ENCODE measurements at places on chromosomes 1 and 21.
A peak's percentile ranks its signal among the peaks of the same experiment; 100 is the strongest.

DNA sequence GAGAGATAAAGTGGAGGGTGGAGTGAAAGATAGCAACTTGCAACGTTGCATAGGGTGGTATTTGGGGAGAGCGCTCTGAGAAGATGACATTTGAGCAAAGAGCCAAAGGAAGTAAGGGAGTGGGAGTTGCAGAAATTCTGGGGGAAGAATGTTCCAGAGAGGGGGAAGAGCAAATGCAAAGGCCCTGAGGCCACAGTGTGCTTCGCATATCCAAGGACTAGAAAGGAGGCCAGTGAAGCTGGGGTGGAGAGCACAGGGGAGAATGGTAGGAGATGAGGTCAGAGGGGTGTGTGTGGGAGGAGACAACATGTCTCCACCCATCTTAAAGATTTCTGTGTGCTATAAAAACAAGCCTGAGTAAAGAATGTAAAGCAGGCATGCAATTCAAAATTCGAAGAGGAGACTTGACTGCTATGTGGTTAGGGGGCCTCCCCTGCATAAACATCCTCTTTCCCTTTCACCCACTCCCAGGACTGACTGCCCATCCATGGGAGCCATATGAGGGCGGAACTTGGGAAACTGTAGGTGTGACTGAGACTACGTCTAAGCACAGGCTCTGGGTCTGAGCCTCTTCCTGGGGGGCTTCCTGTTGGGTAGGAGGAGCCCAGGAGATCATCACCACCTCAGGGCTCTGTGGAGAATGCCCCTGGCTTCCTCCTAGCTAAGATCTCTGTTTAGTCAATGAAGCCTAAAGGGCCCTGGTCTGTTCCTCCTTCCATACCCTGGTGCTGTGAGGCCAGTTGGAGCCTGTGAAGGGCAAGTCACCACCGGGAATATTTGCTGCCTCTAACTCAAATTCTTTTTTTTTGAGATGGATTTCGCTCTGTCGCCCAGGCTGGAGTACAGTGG lies 2.9 kb upstream of the CLIC4 start:
- DNase-seq, result peak; percentile 7

DNA sequence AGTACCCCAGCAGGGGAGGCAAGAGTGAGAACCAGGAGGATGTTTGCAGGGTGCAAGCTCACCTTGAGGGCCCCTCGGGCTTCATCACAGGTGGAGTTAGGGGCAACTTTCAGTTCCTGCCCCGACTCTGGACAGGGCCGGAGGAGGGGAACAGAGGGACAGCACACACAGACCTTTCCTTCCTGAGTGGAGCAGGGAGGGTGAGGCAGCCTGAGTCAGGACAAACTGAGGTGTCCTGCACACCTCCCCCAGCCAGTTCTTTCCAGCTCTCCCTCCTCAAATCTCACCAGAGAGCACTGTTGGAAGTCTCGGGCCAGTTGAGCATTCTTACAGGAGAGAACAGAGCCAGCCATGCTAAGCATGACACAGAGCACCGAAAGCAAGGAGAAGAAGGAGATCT lies 1.5 kb downstream of the ENTREP3 start:
- no peak for DNase-seq

- DNase-seq, result peak; percentile 30
Observed at GRCh38 chr21:29130270-29130969, at the start of gene MAP3K7CL. TSS of gene MAP3K7CL (plus strand) at chr21:29130644. CDS start at chr21:29133345, 2,701 bp downstream.

GRCh38 chr21:45122432-45123132 lies 48.2 kb downstream of the ADARB1 start:
- DNase-seq, result no peak

DNA sequence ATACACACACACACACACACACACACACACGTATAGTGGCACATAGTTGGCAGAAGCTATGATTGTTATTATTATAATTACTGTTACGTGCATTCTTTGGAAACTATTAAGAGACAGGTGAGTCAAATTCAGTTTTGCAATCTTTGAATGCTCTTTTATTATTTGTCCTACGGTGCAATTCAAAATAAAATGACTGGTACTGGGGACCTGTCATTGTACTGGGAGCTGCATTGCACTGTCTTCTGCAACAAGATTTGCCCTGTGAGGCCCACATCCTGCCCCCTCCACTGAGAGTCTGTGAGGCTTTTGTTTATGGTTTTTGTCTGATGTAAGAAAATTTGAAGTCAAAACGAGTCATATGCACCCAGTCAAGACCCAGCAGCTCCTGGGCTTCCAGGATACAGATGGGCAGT lies 1.9 kb downstream of the LY9 start:
- DNase-seq, result no peak

GRCh38 chr1:9735800-9736199 lies 84.3 kb downstream of the PIK3CD start:
- DNase-seq, result no peak

DNA sequence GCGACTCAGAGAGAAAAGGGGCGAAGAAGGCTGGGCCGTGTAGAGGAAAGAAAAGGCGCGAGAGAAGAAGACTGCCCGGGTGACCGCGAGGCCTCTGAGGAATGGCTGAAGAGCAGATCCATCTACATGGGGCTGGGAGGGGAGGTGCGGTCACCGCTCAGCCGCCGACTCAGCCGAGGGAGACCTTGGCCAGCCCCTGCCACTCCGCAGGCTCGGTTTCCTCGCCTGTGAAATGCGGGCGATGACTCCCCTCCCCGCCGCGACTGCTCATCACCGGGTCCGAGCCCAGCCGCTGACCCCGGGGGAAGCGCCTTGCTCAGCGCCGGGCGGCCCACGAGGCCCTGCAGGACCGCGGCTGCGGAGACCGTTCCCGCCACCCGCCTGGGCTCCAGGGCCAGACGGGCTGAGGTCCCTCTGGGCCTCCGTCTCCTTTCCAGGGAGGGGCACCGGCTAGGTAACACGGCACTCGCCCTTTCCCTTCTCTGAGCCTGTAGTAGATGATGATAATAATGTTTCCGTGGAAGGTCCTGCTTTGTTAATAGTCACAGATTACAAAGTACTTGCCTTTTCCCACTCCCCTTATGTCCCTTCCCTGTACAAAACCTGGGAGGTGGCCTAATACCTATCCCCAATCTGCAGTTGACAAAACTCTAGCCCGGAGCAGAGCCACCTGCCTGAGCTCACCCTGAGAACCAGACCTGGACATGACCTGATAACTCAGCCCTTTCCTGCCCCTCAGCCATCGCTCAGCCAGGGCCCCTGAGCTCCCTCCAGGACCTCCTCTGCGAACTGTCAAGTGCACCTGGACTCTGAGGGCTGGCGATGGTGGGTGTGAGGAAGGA lies 1.6 kb upstream of the BSND start:
- no peak for DNase-seq

DNA sequence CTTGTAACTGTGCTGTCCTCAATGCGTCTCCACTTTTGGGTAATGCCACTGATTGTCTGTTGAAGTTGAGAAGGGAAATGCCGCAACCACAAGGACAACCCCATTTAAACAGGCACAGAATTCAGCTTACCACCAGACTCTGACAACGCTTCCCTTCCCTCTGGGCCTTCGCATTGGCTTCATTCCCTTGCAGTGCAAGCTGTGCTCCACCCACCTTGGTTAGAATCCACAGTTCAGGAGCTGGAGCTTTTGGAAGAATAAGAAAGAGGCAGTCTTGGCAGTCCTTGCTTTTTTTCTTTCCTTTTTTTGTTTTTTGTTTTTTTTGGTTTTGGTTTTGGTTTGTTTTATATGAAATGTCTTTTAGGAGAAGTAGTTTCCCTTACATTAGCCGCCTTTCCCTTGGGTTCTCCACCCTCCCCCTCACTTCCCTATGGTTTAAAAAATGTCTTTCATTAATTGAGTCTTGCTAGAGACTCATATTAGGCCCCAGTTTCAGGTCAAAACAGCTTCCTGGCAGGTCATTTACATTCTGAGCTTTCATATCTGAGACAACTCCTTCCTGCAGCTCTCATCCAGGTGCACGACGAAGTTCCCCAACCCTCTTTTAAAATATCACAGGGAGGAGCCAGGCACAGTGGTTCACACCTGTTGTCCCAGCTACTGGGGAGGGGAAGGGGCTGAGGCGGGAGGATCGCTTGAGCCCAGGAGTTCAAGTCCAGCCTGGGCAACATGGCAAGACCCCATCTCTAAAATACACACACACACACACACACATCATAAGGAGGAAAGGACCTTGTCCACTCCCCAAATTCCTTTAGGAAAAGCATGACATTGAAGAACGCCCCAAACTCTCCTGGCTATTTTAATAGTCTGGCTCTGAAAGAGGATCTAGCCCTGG lies 20.7 kb upstream of the LAX1 start:
- DNase-seq, result peak; percentile 50

DNA sequence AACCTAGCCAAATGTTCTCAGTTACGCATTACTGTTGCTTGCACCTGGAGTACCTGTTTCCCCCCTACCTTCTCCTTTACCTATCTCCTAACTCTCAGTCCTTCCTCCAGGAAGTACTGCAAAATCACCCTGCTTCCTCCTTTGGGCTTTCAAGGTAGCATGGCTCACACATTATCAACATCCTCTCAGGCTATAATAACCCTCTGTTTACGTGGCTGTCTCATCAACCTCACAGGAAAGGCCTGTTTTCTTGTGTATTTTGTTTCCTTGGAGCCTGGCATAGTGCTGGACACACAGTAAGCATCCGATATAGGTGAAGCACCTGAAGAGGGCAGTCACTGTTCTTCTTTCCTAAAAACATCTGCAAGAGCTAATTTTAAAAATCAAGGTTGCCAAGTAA lies 32.7 kb upstream of the ANGPTL7 start:
- DNase-seq, result no peak

DNA sequence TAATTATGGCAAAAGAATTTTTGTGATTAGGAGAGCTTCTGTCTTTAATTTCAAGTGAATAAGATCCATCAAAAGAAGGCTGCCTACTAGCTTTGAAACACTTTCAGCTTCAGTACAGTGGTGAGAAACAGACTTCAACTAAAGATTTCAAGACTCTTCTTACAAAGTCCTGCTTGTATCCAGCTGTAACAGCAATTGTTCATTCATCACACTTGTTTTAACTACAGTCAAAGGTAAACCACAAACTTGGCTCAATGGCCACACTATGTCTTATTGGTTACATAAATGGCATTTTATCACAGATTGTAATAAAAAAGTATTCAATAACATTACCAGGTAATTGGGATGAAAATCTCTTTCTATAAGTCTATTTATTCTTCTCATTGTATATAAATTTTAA lies 59.2 kb downstream of the WARS2 start:
- DNase-seq, result no peak

- DNase-seq, result peak; percentile 73
Observed at GRCh38 chr1:33176362-33176850, 5.4 kb downstream of the TRIM62 start.

GRCh38 chr1:39959651-39960333 lies 4.8 kb downstream of the MFSD2A start:
- no peak for DNase-seq

- DNase-seq, result no peak
Observed at GRCh38 chr1:11407301-11407994, 71.5 kb upstream of the DISP3 start.

DNA sequence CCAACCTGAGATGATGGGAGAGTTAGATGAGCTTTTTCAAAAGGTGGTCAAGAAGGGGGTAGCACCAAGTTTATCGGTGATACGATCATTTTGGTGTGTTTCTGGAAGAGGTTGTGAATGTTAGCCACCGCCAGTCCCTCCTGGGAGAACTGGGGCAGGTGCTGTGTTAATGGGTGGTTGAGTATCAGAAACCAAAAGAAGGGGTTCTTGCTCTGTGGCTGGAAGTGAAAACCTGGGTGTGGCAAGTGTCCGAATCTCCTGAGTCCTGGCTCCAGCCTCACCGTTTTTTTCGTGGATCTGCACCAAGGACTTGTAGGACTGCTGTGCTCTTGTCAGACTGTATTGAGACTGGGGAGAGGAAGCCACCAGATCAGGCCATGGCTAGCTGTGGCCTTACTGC lies 7.8 kb downstream of the UBE2Q1 start:
- no peak for DNase-seq

DNA sequence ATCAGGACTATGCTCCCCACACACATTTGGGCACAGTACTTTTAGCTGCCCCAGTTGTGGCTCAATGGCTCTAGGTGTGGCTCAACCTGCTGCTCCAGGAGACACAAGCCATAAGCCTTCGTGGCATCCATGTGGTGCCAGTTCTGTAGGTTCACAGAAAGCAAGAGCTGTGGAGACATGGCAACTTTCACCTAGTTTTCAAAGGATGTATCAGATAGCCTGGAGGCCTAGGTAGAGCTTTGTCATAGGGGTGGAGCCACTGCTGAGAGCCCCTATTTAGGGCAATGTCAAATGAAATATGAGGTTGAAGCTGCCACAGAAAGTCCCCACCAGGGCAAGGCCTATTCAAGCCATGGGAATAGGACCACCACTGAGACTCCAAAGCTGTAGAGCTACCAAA lies 210.5 kb downstream of the LMO4 start:
- DNase-seq, result no peak

GRCh38 chr1:61569303-61569621 lies 155.7 kb downstream of the TM2D1 start:
- no peak for DNase-seq

GRCh38 chr21:41500931-41501381 lies 7.0 kb downstream of the TMPRSS2 start:
- no peak for DNase-seq

GRCh38 chr1:23756676-23757075 lies 13.4 kb downstream of the ELOA start:
- no peak for DNase-seq

DNA sequence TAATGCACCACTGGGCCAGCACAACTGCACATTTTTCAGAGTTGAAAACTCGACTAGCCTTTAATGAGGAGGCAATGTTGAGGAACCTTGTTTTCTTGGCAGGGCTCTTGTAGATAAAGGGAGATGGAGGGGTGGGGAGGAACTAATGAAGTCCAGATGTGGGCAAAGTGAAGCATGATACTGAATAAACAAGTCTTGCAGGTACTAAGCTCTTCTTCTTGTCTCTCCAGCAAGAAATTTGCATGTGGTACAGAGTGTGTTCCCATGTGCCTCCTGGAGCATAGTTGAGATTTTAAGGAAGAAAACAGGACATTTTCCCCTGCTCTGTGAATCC lies 47.0 kb downstream of the PLPP3 start:
- peak; percentile 60 for DNase-seq

DNA sequence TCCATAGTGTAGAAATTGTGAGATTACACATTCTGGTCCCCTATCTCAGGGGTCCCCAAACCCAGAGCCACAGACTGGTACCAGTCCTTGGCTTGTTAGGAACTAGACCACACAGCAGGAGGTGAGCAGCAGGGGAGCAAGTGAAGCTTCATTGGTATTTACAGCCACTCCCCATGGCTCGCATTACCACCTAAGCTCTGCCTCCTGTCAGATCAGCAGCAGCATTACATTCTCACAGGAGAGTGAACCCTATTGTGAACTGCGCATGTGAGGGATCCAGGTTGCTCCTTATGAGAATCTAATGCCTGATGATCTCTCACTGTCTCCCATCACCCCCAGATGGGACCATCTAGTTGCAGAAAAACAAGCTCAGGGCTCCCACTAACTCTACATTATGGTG lies 229.7 kb upstream of the IRF2BP2 start:
- DNase-seq, result no peak

DNA sequence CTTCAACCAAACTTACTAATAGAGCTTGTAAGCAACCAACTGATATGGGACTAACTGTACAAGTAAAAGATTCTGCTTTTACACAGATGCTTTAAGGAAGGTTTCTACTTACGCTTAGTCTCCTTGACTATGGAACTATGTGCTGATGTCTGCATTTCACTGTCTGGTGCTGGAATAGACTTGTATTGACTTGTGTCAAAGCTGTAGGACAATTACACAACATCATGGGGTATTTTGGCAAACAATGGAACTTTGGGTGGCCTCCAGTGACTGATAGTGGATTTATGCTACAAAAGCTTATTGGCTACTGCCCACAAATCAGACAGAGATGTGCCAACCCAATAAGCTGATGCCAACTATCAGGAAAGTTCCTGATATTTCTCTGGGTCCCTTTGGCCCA lies 10.6 kb downstream of the CBR1 start:
- no peak for DNase-seq

GRCh38 chr1:41537251-41537650 lies 52.8 kb upstream of the EDN2 start:
- no peak for DNase-seq
